ENCODE measurements at places on chromosomes 7 and 10.
A peak's percentile ranks its signal among the peaks of the same experiment; 100 is the strongest.

- DNase-seq = no peak
Observed at GRCh38 chr7:153393666-153394065, 634.1 kb downstream of the ACTR3B start.

DNA sequence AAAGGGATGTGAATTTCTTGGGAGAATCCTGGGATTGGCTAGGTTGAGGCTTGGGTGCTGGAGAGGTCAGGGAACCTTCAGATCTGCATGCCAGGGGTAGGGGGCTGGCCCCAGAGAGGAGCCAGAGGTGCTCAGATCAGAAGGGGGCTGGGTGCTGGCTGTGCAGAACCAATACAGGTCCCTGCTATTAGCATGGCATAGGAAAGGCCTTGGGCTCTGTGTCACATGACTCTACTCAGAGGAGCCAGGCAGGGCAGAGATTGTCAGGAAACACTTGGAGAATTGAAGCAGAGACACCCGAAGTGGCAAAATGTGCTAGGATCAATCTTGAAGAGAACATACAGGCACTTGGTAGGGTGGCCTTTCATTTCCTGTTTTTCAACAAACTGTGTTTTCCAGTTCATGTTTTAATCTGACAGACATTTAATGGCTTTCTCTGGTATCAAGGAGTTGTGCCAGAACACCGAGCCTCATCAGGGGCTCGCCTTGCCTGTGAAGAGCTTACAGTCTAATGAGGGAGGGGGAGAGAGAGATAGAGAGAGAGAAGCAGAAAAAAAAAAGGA, 498.9 kb downstream of the RPS24 start:
- no peak for DNase-seq

DNA sequence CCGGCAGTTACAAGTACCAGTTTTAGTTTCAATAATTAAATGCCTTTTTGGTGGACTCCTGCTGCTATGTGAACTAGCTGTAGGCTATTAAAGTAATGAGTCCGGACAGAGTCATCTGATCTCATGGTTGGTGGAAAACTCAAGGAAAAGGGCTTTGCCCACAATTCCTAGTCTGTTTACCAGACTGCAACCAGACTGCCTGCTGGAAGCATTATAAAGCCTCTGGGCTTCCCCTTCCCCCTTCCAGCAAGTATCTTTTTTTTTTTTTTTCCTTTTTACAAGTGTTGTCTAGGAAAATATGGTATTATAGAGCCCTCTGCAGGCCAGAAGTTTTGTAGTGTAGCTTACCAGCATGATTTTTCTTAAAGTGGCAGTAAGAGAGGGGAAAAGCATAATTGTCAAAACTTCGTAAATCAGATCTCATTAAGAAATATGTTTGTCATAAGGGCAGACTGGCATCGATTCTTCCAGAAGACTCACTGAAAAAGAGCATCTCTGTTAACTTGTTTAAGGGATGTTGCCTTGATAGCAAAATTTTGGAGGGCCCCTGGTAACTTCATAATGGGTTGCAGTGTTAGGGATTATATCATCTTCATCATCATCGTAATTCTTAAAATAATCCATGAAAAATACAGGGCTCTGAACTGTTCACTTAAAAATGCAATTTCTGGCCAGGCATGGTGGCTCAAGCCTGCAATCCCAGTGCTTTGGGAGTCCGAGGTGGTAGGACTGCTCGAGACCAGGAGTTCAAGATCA, 181.3 kb downstream of the TAX1BP1 start:
- peak; percentile 39 for DNase-seq

GRCh38 chr7:45574669-45575500, 717 bp downstream of the ADCY1 start:
- peak; percentile 83 for DNase-seq

DNA sequence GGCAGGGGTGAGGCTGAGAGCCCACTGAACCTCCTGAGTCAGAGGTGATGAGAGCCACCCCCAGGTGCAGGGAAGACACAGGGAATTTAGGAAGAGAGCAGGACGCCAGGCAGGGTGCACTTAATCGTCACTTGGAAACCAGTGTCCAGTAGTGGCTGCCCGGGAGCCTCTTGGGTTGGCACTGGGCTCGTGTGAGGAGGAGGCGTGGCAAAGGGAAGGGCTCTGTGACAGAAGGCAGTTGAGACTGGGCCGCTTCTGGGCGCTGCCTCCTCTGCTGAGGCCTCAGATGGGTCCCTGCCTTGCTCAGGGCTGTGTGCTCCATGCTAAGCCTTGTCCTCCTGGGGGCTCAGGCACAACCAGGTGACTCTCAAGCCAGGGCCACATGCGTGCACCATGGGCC, 13.3 kb downstream of the RET start:
- no peak for DNase-seq

DNA sequence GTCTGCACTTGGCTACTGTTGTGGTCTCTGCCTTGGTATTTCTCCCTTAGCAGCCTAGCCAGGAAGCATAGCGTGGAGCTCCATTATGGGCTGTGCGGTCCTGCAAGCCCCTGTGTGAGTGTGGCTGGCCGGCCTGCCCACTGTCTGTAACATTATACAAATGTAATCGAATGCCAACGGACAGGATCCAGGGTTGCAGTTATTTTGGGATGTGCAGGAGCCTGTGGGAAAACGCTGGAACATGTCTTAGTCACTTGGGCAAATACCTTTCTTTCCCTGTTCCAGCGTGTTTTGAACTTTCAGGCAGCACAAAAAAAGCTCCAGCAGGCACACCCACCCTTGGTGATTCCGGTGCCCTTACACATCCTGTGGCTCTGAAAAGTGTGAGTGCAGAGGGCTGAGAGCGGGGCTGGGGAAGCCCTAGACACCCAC, 29.5 kb downstream of the BAG3 start:
- DNase-seq = no peak

DNA sequence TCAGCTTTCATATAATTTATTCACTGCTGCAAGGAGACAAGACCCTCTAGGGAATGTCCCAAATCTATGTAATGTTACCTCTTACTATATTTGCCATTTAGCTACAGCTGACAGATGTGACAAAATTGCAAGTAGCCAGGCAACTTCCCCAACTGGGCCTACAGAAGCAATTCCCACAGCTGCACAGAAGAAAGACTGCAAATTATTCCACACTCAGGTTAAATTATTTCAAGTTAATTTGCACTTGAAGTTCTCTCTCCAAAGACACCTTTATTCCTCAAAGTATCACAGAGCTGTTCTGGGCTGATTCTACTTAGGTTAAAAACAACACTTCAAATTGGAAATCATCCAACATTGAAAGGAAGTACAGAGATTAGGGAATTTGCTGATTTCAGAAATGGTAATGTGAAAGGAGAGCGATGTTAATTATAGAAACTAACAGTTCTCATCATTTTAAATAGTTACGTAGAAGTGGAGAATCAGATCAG, 133.6 kb downstream of the THSD7A start:
- DNase-seq = no peak

GRCh38 chr7:80443325-80443724, 68.5 kb downstream of the GNAT3 start:
- no peak for DNase-seq

DNA sequence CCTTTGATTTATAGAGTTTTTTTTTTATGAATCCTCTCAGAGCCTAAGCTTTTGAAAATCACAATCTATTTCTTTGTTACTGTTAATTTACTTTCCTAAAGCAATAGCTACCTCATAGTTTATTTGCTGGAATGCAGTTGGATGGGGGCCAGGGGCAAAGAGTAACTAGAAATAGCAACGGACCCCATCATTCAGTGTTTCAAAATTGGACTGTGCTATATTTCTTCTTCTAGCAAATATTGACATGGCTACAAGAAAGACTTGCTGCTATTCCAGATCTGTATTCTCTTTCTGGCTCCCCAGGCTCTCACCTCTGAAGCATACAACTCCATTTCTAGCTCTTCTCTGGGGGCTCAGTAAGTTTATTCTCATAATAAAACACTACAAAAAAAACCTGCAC, 661.6 kb upstream of the NRG3 start:
- no peak for DNase-seq
